SJSA1 (cell line): ENCODE measurements at places on chromosomes 1 and 21.
A peak's percentile ranks its signal among the peaks of the same experiment; 100 is the strongest.

- DNase-seq, result peak; percentile 72
These were observed 403.6 kb downstream of the PTPRU start for GRCh38 chr1:29639741-29640427.

- peak; percentile 18 for DNase-seq
These were observed 3.5 kb downstream of the NRIP1 start for GRCh38 chr21:15061279-15061678.

- no peak for DNase-seq
These were observed 74.2 kb upstream of the CD53 start for GRCh38 chr1:110798691-110799256.

GRCh38 chr1:230381049-230381467 lies 45.1 kb downstream of the PGBD5 start:
- DNase-seq, result no peak

- DNase-seq, result no peak
These were observed 402.8 kb downstream of the PCP4 start for GRCh38 chr21:40270047-40270446.

DNA sequence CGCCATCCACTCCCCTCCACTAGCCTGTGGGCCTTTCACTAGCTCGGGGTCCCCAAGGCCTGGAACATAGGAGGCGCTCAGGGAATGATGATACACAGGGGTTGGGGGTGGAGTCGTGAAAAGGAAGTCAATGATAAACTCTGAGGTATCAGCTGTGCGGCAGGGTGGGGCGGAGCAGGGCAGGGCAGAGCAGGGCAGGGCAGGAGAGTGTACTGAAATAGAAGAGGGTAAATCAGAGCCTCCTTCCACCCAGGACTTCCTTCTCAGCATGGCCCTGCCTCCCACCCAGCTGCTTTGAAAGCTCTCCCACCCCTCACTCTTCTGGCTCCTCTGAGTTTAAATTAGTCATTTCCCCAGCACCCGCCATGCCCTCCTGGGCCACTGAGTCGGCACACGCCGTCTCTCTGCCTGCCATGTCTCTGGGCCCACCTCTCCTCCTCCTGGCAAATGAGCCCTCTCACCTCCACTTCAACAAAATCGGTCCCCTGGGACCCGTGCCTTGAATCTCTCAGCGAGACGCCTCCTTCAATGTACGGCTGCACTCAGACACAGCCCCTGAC lies 16.9 kb downstream of the CAPZB start:
- DNase-seq, result no peak

GRCh38 chr1:101587741-101588140 lies 350.9 kb downstream of the S1PR1 start:
- no peak for DNase-seq

DNA sequence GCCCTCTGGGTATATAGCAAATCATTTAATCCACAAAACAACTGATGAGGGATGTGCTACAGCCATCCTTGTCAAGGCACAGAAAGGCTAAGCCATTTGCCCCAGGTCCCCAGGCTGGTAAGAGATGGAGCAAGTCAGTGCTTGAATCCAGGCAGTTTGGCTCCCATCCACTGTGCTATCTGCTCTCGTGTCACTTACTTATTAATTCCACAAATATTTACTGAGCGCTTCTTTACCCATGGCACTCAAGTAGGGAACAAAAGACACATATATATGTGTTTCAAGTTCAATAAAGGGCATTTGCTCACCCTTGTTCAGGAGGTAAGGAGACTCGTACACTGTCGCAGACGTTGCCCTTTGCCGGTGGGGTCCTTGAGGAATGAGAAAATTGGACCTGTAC lies 38.6 kb upstream of the MPZL1 start:
- DNase-seq, result no peak

- no peak for DNase-seq
These were observed 9.2 kb downstream of the PIGM start for GRCh38 chr1:160022330-160023310.

- DNase-seq, result no peak
These were observed 145.6 kb downstream of the FGGY start for GRCh38 chr1:59442492-59442891.

- no peak for DNase-seq
These were observed 12.2 kb upstream of the SPEN start for GRCh38 chr1:15835205-15835740.

- no peak for DNase-seq
These were observed 166.9 kb downstream of the NCAM2 start for GRCh38 chr21:21165063-21165645.

DNA sequence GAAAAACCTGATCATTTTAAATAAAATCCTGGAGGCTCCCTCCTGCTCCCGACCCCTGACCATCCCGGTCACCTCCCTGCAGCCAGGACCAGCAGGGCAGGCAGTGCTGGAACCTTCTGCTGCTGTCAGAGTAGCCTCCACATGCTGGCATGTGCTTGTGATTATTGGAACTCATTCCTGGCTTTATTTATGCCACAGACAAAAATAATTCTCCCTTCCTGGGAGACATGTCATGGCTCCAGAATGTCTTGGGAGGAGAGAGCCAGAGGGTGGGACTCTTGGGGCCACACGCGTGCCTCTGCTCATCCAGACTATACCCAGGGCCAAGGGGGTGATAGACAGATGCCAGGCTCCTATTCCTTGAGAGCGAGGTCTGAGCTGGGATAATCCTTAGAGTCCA lies 183.6 kb upstream of the RAB4A start:
- peak; percentile 73 for DNase-seq

DNA sequence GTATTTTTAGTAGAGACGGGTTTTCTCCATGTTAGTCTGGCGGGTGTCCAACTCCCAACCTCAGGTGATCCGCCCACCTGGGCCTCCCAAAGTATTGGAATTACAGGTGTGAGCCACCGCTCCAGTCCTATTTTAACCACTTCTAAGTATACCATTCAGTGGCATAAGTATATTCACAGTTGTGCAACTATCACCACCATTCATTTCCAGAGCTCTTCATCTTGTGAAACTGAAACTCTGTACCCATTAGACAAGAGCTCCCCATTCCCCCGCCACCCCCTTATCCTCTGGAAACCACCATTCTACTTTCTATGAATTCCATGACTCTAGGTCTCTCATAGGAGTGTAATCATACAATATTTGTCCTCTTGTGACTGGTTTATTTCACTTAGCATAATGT lies 40.2 kb upstream of the CAMTA1 start:
- DNase-seq, result no peak

- peak; percentile 62 for DNase-seq
These were observed 105.4 kb downstream of the PTPN14 start for GRCh38 chr1:214445831-214446614.

DNA sequence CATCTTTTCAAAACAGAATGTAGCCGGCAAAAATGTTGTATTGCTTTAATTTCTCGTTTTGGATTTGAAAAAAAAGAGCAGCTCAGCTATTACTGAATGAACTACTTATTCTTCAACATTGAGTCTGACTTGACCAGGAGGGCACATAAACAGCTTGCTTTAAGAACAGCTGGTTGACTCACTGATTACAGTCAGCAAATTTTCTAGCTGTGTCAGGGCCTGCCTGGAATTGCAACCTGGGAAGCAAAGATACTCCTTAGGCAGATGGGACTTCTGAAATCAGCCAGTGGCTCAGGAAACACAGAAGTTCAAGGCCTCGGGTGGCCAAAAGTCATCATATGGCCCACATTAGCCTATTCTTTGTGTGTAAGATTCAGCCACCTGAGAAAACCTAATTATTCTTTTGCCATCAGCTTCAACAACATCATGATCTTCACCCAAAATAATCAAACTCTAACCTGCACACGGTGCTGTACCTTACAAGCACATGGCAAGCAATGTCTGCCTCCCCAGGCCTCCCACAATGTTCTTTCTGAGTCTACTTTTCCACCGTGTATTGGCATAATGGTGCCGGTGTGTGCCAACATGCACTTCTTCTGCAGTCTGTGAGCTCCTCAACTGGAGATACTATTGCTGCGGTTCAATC lies 307.2 kb downstream of the HHIPL2 start:
- no peak for DNase-seq

DNA sequence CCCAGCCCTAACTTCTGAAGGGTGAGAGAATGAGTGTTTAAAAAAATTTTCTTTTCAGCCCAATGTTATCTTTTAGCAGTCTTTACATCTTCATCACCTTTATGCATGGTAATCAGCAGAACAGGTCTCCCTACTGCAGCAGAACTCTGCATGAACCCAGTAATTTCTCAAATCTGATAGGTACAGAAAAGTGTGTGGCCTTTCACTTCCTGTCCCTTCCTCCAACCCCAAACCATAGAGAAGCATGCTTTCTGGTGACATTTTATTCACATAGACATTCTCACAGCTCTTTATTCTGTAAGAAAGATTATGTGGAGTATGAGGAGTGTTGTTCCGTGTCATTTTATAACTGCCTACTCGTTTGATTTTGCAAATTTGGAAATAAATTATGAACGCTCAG lies 68.6 kb downstream of the RPAP2 start:
- DNase-seq, result no peak

DNA sequence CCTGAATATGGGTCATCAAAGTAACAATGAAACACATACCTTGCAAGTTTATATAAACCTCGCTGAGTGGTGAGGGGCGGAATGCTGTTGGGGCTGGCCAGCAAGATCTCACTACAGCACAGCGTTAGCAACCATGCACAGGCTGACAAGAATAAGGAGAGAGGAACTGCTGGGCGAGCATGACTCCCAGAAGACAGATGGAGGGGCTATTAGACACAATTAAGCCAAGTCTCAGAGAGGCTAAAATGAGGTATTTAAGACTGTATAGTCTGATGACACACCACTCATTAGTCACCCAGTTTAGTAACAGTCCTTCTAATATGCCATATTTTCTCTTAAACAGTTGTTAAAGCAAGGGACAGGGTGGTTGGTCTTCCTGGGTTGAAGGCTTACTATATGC lies 340.2 kb upstream of the NR5A2 start:
- DNase-seq, result peak; percentile 46

DNA sequence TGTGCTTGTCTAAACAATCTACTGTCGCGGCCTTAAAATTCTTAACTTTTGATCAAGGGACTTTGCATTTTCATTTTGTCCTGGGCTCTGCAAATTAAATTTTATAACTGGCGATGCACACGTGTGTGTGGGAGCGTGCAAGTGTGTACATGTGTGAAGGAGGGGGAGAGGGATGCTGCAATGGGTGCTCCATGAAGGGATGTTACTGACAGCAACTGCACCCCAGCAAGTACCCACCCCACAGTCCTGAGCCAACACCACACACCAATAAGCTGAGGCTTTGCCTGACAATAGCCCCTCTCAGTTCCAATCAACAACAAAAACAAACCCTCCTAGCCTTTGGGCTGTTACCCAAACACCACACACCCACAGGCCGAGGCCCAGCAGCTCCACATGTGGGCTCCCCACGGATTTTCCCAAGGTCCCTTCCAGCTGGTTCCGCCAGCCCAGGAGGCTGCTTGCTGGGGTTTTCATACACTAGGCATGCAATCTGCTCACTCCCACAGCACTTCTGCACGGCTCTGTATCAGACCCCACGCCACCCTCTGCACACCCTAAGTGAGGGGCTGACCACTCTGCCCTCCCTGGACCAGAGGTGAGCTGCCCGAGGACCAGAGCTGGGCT lies 32.8 kb upstream of the IFFO2 start:
- DNase-seq, result no peak
